DMS153 (cell line): ENCODE measurements at places on chromosomes 16 and 17.

DNA sequence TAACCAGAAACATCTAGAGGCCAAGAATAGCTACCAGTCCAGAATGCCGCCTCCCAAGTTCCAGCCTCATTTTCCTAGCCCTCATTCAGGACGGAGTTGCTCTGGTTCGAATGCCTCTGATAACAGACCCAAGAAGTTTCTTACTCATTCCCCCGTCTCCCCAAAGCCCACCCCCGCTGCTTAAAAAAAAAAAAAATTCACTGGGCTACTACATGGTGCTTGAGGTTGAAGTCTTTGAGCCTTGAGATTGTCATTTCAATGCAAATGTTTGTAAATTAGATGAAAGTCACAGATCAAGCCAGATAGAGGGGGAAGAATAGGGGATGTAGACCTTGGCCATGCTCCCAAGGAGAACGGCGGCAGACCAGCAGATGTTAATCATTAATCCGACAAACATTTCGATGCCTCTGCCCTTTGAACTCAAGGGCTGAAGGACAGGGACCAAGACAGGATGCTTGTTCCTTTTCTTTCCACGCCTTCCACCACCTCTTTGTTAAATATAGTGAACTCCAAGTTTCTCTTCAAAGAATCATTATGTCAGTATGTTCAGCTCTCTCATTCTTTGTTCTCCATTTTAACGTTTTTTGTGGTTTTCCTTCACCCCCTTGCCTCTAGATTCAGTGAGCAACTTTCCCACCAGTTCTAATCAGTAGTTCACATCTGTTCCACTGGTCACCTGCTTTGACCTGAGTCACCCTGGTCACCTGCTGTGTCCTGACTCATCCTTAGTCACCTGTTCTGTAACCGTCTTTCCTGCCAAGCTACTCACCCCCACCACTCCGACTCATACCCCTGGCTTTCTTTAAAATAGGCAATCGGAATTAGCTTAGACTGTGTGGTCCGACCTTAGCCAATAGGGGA lies 190.3 kb downstream of the CPPED1 start:
- DNase-seq, result no peak

DNA sequence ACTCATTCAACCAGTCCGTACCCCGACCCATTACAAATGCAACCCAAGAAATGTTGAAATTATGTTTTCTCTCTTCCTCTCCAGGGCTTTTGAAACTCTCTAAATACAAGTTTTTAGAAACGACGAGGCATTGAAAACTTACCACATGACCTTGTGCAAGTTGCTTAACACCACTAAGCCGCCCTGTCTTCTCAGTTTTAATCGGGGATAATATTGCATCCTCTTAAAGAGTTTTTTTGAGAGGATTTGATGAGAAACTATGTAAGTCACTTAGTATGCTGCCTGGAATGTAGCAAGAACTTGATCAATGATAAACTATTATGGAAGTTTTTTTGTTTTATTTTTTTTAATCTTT lies 149.0 kb upstream of the FAM20A start:
- DNase-seq, result no peak

DNA sequence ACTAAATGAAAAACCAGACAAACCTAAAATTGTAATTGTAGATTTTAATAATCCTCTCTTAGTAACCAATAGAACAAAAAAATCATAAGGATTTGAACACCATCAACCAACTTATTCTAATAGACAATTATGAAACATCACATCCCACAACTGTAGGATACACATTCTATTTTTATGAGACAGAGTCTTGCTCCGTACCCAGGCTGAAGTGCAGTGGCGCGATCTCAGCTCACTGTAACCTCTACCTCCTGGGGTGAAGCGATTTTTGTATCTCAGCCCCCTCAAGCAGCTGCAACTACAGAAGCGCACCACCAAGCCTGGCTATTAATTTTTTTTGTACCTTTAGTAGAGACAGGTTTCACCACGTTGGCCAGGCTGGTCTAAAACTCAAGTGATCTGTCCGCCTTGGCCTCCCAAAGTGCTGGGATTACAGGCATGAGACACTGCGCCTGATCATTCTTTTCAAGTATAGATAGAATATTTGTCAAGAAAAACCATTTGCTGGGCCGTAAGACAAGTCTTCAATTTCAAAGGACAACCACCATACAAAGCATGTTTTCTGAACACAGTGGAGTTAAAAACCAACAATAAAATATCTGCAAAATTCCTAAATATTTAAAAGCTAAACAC lies 49.8 kb downstream of the CREBBP start:
- DNase-seq, result no peak

GRCh38 chr17:74239172-74239571 lies 25.8 kb downstream of the TTYH2 start:
- DNase-seq, result no peak

- DNase-seq, result no peak
Observed at GRCh38 chr17:39240631-39241030, 14.9 kb upstream of the STAC2 start.
